ENCODE measurements at places on chromosomes 16 and 17.

DNA sequence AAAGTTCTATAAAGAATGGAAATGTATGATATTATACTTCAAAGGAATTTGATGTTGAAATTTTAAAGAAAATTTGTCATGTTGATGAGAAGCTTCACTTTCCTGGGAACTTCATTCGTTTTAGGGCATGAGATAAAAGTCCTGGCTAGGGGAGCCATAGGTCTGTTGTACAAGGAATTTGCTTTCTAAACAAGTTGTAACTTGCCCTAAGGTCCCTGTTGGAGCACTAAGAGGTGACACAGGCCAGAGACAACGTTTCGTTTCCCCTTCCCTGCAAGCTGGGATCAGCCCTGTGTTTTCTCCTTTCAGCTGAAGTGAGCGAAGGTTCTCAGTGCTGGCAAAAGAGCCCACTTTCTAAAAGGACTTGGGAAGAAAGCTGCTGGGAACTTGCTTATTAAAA is 16.6 kb downstream of the PLD6 start:
- DNase-seq: no peak

GRCh38 chr17:61537264-61537771 is 53.7 kb downstream of the NACA2 start:
- DNase-seq: no peak

GRCh38 chr17:76581515-76581914 is 4.1 kb downstream of the ST6GALNAC2 start:
- DNase-seq: no peak

- DNase-seq: no peak
Measured at GRCh38 chr17:73924909-73925186, 278.6 kb upstream of the RPL38 start.

DNA sequence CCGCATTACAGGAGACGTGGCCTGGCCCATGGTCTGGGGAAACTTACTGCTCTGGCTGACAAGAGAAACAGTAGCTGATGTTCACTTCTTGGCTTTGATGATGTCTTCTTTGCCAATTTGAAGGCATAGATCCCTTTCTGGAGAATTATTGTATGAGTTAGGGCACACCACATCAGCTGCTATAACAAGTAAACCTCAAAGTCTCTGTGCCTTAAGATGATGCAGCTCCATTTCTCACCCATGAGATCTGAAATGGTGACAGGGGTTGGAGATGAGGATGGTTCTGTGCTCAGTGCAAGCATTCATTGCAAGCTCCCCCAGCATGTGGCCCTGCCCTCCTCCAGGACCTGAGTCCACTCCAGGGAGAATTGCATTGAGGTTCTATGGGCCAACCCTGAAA is 157.4 kb downstream of the IRX5 start:
- DNase-seq: no peak

GRCh38 chr17:49873466-49873865 is 25.6 kb upstream of the TAC4 start:
- no peak for DNase-seq

Data from hematopoietic multipotent progenitor cell treated with erythropoietin and hydrocortisone succinate and interleukin-3 and kit ligand, for 8 days (in vitro differentiated cells).